ENCODE measurements at places on chromosomes 2 and 18. TPM values are rescaled to one million over a fixed set of nuclear protein-coding genes. Genes with fewer than 3 reads are reported as not detected.

The CTAGE1 gene
- not detected for total RNA-seq

The AGPS gene
- 107 TPM for total RNA-seq

The SPEG gene
- total RNA-seq = 55.8 TPM

The MRPL30 gene
- total RNA-seq = 50.1 TPM

The ZNF513 gene
- 4.5 TPM for total RNA-seq

The CPLX4 gene
- not detected for total RNA-seq

The FBXO48 gene
- total RNA-seq = 1.2 TPM

The CPO gene
- total RNA-seq = not detected

The NTSR2 gene
- total RNA-seq = not detected

The FOXD4L1 gene
- 0.43 TPM for total RNA-seq

The LAMA1 gene
- not detected for total RNA-seq

The LRRC30 gene
- not detected for total RNA-seq

The ADAM23 gene
- total RNA-seq = 8.9 TPM

The DQX1 gene
- 1.3 TPM for total RNA-seq

The KLHL29 gene
- 3.1 TPM for total RNA-seq

The CAPG gene
- 417 TPM for total RNA-seq

The KIAA2012 gene
- not detected for total RNA-seq

The WIPF1 gene
- 1.3 TPM for total RNA-seq

The SERPINB13 gene
- total RNA-seq = not detected

The SEMA4F gene
- total RNA-seq = 10.6 TPM

The SCG2 gene
- total RNA-seq = 0.48 TPM
